T follicular helper cell (primary cell): ENCODE measurements at places on chromosomes 5 and 9.

DNA sequence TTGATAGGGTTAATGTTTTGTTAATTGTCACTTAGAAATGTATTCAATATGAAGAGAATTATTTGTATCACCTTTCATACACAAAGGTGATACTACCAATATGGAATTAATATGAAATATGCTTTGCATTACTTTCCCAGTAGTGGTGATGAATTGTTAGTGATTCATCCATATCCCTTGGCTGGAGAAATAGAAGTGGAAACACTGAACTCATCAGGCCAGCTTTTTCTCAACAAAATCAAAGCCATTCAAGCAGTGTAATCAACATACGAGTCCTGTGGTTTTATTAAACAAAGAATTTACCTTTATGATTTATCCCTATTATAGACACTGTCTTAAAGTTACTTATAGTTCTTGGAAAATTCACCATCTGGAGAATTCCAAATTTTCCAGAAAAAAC lies 264.0 kb upstream of the MEF2C start:
- no peak for DNase-seq

- no peak for DNase-seq
Observed at GRCh38 chr9:36092509-36093215, 43.9 kb upstream of the GLIPR2 start.

GRCh38 chr9:107755246-107755645 lies 265.7 kb upstream of the KLF4 start:
- no peak for DNase-seq

DNA sequence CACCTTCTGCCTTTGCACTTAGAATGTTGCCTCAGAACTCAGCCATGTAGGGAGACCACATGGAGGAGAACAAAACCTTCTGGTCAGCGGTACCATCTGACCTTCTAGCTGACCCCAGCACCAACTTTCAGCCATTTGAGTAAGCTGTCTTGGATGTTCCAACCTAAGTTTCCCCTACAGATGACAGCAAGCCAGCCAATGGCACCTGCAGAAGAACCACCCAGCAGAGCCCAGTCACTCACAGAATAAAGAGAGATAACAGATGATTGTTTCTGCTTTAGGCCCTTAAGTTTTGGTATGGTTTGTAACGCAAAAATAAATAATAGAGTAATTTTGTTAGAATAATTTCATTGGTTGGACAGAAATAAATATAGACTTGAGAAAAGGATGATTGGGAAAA lies 10.4 kb downstream of the DNAH5 start:
- DNase-seq = no peak

DNA sequence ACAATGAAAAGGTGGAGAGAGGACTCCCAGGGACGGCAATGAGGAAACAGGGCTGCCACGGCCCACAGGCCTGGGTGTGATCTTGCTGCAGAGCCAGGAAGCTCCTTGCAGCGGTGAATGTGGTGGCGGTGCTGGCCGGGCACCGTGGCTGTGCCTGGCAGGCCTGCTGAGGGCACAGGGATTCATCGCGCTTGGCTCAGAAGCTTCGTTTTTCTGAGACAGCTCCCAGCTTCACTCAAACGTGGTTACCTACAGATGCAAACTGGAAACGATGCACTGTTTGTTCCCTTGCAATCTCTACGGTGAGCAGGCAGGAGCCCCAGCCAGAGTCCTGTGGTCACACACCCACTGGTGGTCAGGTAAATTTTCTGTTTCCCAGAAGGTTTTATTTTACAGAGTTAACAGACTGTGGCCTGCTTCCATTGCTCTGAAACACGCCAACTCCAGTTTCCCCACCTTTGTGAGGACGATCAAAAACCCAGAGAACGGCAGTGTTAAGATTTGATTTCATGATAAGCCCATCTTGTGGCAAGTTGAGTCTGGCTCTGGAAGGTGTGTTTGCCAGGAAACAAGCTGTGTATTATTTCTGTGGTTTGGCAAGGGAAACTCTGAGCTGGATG lies 183.9 kb downstream of the AUH start:
- DNase-seq = no peak

DNA sequence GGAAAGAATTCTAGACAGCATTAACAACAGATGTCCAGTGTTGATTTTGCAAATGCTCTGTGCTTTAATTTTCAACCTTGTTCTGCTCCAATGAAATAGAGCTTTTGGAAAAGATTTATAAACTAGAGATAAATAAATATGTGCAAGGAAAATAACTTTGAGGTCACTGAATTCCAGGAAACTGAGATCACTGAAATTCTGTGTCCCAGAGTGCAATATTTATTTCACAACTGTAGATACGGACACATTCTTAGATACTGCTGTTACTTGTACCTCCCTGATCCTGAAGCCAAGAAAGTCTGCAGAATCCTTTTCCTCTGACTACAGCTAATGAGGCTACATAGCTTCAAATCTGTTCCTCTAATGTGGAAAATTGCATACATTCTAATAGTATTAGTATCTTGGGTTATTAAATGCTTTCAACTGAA lies 222.9 kb downstream of the DOCK8 start:
- no peak for DNase-seq

- no peak for DNase-seq
Observed at GRCh38 chr5:131994533-131995226, 16.8 kb downstream of the ACSL6 start.

GRCh38 chr5:55518831-55519390 lies 15.9 kb downstream of the PLPP1 start:
- DNase-seq = no peak

- no peak for DNase-seq
Observed at GRCh38 chr5:179055841-179056240, 4.3 kb upstream of the ZNF354C start.

- no peak for DNase-seq
Observed at GRCh38 chr9:35603506-35603985, 1.5 kb upstream of the TESK1 start.

DNA sequence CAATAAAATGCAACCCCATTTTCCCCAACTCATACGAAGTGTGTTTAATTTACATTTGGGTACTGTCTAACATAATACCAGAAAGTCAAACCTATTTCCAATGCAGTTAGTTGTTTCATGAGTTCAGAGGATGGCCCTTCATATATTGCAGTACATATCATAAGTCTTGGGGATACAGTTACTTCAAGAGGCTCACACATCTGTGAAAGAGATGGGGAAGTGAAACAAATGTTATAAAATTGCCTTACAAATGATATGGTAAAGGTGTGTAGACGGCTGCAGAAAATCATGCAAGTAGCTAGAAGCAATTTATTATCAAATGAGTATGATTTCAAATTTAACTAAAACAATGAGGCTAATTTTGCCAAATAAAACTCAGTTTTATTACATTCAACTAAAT lies 219.0 kb upstream of the CDH12 start:
- no peak for DNase-seq

- no peak for DNase-seq
Observed at GRCh38 chr5:80246001-80246758, 9.7 kb downstream of the SERINC5 start.
